Iris pigment epithelial cell (primary cell): ENCODE measurements at places on chromosomes 7 and 10.

- DNase-seq = no peak
Observed at GRCh38 chr7:3206771-3207191, 94.3 kb upstream of the SDK1 start.

- no peak for DNase-seq
Observed at GRCh38 chr10:132517951-132518521, 19.6 kb upstream of the INPP5A start.

GRCh38 chr7:86643561-86644281 lies at the start of gene GRM3:
Gene GRM3, plus strand, starts transcription at chr7:86643909. Its CDS starts 121,237 bp downstream, at chr7:86765146.
- DNase-seq = no peak

- DNase-seq = no peak
Observed at GRCh38 chr10:75857269-75857846, 425.9 kb downstream of the LRMDA start.

- DNase-seq = peak; percentile 87
Observed at GRCh38 chr10:72133517-72133916, 45.2 kb upstream of the SPOCK2 start.
